ENCODE measurements at places on chromosomes 16 and 17. TPM values are rescaled to one million over a fixed set of nuclear protein-coding genes. Genes with fewer than 3 reads are reported as not detected.

Gene CCL5
- not detected for total RNA-seq

- no peak for DNase-seq
Observed at GRCh38 chr16:67959536-67960329, 8.7 kb downstream of the SLC12A4 start.

DNA sequence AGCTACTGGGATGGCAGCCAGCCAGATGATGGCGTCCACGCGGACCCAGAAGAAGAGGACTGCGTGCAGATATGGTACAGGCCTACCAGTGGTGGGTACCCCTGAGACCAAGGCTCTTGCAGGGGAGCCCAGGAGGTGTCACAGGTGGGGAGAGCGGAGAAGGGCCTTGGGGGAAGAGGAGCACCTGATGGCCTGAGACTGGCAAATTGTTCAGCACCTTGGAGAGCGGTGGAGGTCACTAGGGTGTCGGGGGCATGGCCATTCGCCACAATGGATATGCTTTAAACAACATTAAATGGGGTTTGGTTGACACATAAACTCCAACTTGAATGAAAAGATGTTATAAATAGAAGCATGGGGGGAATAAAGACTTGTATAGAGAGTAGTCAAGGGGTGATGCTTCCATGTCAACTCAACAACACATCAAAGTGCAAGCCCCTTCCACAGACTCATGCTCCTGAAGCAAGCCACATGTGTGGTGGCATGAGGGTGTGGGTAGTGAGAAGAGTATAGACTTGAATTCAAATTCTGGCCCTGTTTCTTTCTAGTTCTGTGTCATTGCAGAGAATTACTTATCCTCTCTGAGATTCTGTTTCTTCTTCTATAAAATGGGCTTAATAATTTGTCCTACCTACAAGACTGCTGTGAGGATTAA, 22.2 kb downstream of the CLEC19A start:
- DNase-seq: no peak

DNA sequence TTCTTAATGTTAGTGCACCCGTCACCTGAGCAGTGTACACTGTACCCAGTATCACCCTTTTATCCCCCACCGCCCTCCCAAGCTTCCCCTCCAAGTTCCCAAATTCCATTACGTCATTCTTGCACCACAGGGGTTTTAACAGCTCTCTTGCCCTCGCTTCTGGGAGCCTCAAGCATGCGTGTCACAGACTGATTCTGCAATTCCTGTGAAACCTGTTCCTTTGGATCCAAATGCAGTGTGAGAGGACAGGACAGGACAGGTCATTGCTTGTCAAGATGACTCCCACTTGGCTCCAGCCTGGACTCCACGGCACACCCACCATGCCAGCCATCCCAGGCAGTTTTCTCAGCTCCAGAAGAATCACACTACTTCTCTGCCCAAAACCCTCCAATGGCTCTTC, 44.1 kb downstream of the CYB5D2 start:
- peak; percentile 87 for DNase-seq

GRCh38 chr16:2871926-2872325, 11.1 kb upstream of the FLYWCH2 start:
- no peak for DNase-seq

GRCh38 chr16:53955221-53955875, 251.4 kb downstream of the FTO start:
- DNase-seq: no peak

Gene PHOSPHO1
- 8.2 TPM for total RNA-seq

- DNase-seq: peak; percentile 70
Observed at GRCh38 chr16:83826146-83826913, 18.6 kb downstream of the HSBP1 start.

- no peak for DNase-seq
Observed at GRCh38 chr17:62591333-62591732, 36.1 kb upstream of the MRC2 start.

GRCh38 chr17:11889266-11889665, 108.0 kb downstream of the ZNF18 start:
- no peak for DNase-seq

Gene ABCA8
- total RNA-seq: 72.2 TPM

Gene TMEM132E
- total RNA-seq: 0.48 TPM

GRCh38 chr17:61595418-61596186, 4.6 kb upstream of the NACA2 start:
- no peak for DNase-seq

- no peak for DNase-seq
Observed at GRCh38 chr17:80152081-80152702, 5.3 kb upstream of the EIF4A3 start.

- no peak for DNase-seq
Observed at GRCh38 chr17:62033317-62033716, 31.8 kb downstream of the MED13 start.

DNA sequence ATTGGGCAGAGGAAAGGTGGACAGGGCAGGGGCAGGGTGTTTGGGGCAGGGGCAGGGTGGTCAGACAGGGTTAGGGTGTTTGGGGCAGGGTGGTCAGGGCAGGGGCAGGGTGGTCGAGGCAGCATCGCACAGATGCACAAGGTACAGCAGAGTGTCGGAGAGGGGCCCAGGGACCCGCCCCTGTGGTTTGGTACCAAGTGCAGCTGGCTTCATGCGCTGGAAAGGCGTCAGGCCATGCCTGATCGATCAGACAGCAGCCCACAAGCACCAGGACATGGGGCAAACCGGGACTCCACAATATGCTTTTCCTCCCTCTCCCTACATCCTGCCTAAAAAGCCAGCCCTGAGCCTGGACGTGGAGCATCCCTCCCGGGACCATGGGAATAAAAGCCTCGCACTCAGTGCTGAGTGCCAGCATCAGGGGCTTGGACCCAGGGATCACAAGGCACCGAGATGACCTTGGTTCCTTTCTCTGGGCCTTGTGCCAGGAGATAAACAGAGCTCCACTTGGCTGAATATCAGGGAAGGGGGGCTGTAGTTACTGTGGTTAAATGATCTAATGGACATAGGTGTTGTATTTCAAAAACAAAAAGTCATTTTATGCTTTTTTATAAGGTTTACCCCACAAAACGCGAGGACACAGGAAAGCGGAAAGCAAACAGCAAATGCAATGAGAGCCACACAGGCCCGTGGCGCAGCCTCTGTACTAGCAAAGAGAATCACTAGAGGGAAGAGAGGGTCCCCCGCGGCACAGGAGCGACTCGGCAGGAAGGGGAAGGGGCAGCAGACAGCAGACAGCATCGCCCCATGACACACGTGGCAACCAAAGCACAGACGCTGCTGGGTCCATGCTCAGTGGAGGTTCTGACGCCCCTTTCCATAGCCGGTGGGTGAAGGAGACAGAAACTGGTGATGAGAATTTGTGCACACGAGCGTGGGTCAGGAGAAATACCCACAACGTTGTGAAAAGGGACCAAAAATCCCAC, 5.3 kb upstream of the HEXD start:
- no peak for DNase-seq

DNA sequence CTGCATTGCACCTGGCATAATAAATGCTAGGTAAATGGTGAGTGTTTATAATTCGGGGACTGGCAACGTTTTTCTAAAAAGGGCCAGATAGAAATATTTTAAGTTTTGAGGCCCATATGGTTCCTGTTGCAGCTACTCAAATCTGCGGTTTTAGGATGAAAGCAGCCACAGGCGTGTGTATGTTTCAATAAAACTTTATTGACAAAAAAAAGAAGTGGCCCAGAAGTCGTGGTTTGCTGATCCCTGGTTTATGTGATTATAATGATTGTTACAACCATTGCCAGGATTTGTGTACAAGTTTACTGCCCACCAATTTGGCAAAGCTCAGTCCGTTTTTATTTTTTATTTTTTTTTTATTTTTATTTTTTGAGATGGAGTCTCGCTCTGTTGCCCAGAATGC, 536.1 kb downstream of the XYLT1 start:
- no peak for DNase-seq

DNA sequence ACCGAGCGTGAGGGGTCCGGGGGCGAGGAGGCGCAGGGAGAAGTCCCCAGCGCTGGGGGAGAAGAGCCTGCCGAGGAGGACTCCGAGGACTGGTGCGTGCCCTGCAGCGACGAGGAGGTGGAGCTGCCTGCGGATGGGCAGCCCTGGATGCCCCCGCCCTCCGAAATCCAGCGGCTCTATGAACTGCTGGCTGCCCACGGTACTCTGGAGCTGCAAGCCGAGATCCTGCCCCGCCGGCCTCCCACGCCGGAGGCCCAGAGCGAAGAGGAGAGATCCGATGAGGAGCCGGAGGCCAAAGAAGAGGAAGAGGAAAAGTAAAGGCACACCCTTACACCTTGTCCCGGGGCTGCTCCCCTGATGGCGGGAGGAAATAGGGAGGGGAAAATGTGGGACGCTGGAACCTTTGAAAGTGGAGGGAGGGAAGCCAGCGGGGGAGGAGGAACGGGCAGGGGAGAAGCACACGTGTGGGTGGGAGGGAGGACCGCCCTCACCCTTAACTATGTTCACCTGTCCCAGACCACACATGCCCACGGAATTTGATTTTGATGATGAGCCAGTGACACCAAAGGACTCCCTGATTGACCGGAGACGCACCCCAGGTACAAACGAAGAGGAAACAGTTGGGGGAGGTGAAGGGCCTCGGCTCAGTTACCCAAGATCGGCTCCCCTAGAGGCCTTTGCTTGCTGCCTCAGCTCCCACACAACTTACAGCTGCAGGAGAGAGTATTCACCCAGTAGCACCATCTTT, 916 bp downstream of the PAGR1 start:
- DNase-seq: peak; percentile 83

- DNase-seq: no peak
Observed at GRCh38 chr16:67865318-67865717, 7.5 kb upstream of the EDC4 start.

Gene ABCA5
- 44.3 TPM for total RNA-seq

Gene DPEP2
- 5.1 TPM for total RNA-seq

Gene TBC1D3G
- total RNA-seq: 1.4 TPM

DNA sequence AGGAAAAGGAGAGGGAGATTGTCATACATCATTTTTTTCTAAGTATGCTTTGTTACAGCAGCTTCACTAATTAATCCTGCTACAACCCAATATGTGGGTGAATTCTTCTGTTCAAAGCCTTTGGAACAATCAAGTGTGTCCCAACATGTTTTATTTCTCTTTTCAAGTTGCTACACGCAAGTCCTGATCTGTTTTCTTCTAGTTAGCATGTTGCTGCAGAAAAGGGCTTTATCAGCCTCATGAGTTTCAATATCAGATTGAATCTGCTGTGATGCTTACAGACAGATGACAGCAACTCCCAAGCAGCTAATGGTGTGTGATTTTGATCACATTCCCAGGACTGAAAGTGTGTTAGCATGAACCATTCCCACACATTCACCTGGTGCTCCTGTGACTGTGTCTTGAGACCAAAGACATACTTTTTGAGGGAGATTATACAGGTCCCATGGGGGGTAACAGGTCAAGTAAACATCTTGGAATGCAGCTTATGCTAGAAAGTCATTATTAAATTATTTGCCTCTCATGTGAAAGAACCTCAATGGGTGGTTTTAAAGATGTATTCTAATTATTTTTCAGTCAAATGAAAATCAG, 96.9 kb upstream of the KCNJ16 start:
- DNase-seq: no peak

GRCh38 chr16:52573365-52574299, 26.7 kb upstream of the TOX3 start:
- no peak for DNase-seq

GRCh38 chr17:66043419-66043818, 148.5 kb downstream of the CEP112 start:
- DNase-seq: no peak

Gene CCDC200
- not detected for total RNA-seq

Gene SLC52A1
- total RNA-seq: 1.4 TPM

Gene TNK1
- 12.8 TPM for total RNA-seq

DNA sequence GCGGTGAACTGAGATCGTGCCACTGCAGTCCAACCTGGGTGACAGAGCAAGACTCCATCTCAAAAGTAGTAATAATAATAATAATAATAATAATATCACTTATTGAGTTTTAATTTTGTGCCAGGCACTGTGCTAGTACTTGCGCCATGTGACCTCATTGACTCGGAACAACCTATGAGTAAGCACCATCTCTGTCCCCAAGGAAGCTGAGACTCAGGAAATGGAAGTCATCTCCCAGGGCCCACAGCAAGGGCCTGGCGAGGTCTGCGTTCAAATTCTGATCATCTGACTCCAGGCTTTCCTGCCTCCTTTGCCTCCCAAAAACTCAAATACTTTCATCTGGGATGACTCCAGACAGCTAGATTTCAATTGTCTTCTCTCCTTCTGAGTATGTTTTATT, 162.9 kb downstream of the SEC14L1 start:
- DNase-seq: no peak

DNA sequence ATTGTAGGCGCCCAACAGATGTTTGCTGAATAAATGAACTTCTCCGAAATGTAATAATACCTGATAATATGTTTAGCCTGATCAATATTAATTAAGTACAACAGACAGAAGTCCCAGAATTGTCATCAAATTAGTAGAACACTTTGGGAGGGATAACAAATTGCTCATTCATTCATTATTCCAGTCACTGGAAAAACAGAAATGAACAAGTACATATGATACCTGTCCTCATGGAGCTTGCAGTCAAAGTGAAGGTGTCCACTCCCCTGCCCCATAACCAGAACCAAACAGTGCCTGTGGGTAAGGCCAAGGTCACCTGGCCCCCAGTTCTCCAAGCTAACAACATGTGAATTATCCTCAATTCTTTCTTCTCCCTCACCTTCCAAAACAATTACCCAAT, 42.8 kb downstream of the MYO1D start:
- no peak for DNase-seq

Gene CRHR1
- 3.9 TPM for total RNA-seq

DNA sequence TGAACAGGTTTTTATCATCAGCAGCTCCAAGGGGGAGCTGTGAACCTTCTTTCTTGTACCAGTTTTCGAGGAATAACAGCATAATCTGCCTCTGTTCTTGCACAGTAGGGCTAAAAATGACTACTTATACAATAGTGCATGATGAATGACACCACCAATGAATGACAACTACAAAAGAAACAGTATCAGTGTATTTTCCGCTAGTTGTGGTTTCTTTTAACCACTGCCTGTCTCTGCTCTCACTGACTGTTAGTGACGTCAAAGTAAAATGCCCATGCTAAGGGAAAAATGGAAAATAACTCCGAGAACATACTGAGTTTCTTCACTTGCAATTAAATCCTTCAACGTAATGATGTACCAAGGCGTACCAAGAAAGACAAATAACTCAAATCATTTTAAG, 294.9 kb downstream of the MAP2K6 start:
- DNase-seq: no peak

Gene JPT2
- 37.8 TPM for total RNA-seq

DNA sequence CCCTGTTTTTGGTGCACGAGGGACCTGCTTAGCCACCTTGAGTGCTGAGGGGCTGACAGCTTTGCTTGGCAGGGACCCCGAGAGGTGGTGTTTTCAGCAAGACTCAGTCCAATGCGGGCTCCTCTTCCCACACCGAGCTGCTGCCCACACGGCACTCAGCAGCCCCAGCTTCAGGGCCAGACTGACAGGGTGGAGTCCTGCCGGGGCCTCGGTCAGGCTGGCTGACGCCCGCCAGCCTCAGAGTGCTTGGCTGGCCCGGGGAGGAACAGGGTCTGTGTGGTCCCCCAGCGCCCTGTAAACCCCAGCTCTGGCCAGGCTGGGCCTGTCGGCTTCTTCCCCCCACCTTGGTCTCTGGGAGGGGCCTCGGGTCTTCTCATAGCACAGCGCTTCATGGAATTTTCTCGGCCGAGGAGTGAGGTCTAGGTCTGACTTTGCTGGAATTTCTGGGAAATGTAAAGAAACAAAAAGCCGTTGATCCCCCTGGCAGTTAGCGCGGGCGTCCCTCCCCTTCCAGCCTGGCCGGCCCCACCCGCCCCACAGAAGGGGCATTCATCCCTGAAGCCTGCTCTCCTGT, 2.6 kb downstream of the SOX8 start:
- DNase-seq: peak; percentile 41
